ENCODE measurements at places on chromosomes 2 and 18.
A peak's percentile ranks its signal among the peaks of the same experiment; 100 is the strongest.

DNA sequence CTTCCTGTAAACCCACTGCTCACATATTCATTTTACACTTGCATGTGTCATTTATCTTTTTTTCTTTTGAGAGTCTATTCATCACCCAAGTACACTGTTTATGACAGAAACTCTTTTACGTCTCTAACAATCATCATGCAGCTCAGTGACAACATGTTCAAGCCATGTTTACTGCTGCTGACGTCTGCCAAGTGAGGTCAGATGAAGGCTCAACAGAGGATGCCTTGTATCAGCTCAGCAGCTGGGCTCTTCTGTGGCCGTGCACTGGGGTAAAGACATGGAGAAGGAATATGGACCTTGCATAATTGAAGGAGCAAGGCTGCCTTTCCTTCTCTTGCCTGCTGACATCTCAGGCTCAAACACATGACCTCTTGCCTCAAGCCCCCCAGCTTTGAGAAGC, 99.6 kb downstream of the ADD2 start:
- DNase-seq = no peak

GRCh38 chr2:26414311-26414710, 12.6 kb downstream of the DRC1 start:
- no peak for DNase-seq

GRCh38 chr2:64189167-64189566, 44.9 kb upstream of the PELI1 start:
- no peak for DNase-seq

DNA sequence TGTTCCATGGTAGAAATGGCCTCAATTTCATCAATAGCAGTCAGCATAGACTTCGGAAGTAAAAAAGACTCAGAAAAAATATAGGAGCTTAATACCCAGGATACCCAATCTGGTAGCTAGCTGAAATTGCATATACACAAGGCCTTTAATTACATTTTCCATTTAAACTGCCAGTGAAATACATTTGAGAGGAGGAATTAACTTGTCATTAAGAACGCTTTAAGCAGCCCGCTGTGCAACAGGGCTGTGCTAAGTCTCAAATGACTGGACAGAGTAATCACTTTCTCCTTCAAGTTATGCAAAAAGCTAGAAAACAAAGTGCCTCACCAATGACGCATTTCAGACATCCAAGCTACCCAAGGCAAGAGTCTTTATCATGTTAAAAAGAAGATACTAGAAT, 558.8 kb downstream of the MBD2 start:
- peak; percentile 19 for DNase-seq

- DNase-seq = no peak
Measured at GRCh38 chr2:170685591-170685990, 29.5 kb upstream of the SP5 start.

GRCh38 chr2:10188729-10189305, 66.3 kb downstream of the RRM2 start:
- DNase-seq = no peak

- DNase-seq = peak; percentile 18
Measured at GRCh38 chr2:214889301-214889700, 79.8 kb upstream of the BARD1 start.

DNA sequence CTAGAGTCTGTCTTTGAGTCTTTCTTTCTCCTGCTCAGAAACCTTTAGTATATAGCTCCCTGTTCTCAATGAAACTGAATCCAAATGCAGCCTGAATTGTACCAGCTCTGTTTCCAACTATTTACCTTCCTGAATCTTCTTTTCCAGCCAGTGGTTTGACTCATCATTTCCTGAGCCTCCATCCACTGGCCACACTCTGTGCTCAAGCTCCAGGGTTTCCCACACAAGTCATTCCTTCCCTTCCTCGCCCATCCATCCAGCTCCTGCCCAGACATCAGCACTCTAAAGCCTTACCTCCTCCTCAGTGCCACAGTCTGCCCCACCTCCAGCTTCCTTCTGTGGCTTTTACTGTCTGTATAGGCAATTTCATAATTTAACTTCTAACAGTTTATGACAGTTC, 233.6 kb upstream of the RASGRP3 start:
- DNase-seq = peak; percentile 43

GRCh38 chr2:40957508-40957907, 505.6 kb upstream of the SLC8A1 start:
- no peak for DNase-seq

- no peak for DNase-seq
Measured at GRCh38 chr2:25480561-25480960, 138.8 kb upstream of the DNMT3A start.

DNA sequence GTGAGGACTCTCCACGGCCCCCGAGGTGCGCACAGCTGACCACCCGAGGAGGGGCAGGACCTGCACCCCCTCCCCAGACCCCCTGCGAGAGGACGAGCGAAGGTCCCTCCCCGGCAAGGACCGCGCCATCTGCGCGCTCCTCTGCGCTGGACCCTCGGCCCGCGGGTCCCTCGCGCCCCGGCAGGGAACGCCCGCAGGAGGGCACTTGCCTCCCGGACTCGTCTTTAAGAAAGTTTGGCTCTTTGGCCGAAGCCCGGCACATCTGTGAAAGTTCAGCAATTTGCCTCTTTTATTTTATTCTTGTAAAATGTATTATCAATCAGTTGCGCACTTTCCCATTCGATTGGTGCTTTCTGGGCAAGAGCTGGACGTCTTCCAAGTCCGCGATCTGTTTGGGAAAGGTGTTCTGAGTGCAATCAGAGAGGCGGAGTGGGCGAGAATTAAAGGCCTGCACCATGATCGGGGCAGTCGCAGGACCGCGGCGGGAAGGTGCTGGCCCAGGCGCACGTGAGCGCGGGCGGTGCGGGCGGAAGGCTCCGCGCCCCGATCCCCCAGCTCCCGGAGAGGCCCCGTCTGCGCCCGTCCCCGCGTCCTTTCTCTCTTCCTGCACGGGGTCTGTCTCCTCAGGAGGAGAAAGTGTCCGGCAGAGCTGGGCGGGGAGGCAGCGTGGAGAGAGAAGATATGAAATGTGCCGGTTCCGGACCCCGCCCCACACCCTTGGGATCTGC, 1.6 kb upstream of the ALKAL2 start:
- DNase-seq = peak; percentile 31

- DNase-seq = no peak
Measured at GRCh38 chr2:157971702-157972101, 95.6 kb upstream of the ACVR1 start.

- no peak for DNase-seq
Measured at GRCh38 chr2:175864137-175864850, 137.8 kb downstream of the LNPK start.

DNA sequence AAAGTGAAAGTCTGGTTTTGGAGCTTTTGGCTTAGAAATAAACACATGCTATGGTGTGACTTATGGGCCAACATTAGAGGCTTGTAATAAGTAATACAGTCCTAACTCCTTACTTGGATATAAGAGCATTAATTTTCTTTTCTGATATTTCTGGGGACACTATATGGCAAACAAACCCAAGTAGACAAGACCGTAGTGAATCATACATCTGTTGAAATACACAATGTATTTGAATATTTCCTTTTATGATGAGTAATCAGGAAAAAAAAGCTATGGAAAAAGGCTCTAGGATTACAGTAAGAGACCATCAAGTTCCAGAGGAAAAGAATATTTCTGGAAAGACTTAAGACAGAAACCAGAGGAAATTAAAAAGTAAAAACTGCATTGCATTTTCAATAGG, 146.0 kb upstream of the CYP26B1 start:
- peak; percentile 64 for DNase-seq

GRCh38 chr2:85854166-85854509, 34.7 kb downstream of the ST3GAL5 start:
- DNase-seq = no peak

DNA sequence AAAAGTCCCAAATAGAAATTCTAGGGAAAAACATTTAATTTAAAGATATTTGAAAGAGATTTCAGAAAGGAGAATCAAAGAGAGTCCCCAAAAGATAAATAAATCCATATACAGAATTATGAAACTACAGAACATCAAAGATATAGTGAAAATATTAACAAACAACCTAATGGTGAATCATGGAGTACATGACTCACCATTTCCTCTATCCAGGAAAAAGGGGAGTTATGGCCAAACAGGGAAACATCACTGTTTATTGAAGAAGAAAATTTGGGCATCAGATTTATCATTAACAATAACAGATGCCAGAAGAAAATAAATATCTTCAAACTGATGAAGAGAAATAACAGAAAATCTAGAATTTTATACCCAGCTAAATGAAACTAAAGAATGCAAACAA, 448.3 kb downstream of the CDH2 start:
- DNase-seq = no peak

GRCh38 chr2:8595428-8595805, 86.4 kb upstream of the ID2 start:
- DNase-seq = no peak

- peak; percentile 20 for DNase-seq
Measured at GRCh38 chr2:98569197-98569793, 39.0 kb downstream of the COA5 start.

DNA sequence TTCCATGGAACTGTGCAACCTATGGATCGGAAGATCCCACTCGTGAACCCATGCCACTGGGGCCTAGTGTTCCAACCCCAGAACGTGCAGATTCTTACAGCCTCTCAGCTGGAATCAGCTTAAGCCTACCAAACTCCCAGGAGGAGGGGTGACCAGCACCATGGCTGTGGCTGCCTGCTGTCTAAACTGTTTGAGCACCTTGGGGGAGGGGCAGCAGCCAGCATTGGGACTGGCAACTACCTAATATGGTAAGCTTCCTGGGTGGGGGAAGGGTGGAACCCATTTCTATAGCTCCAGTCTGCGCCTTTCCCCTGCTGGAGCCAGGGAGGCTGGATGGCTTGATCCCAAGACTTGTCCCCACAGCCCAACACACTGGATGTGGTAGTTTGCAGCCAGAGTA, 10.7 kb upstream of the POLE4 start:
- DNase-seq = no peak

- no peak for DNase-seq
Measured at GRCh38 chr2:79861059-79861374, 348.2 kb downstream of the CTNNA2 start.

GRCh38 chr18:37299471-37300304, 265.9 kb downstream of the CELF4 start:
- DNase-seq = peak; percentile 97

DNA sequence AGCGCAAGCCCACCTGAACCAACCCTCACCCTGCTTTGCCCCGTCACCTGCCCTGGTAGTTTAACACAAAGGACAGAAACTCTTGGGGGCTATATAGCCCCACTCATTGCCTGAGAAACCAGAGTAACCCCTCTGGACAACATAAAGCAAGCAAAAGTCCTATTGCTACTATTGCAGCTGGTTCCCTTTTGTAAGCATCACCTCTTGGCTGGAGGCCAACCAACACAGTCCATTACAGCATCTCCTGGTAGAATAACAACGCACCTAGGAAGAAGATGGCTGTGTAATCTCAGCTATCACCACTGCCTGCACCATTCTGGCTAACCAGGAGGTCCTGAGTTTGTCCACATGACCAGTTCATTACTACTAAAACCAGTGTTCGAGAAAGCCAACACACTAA, 36.4 kb downstream of the FLACC1 start:
- DNase-seq = no peak

- DNase-seq = peak; percentile 66
Measured at GRCh38 chr2:160229591-160229990, 29.5 kb upstream of the ITGB6 start.

GRCh38 chr2:36294316-36294721, 61.3 kb upstream of the CRIM1 start:
- no peak for DNase-seq

- no peak for DNase-seq
Measured at GRCh38 chr2:233023007-233023760, 9.3 kb upstream of the NEU2 start.

GRCh38 chr2:191013682-191013931, 364 bp downstream of the STAT1 start:
- DNase-seq = no peak

GRCh38 chr2:69131983-69132675, 119.2 kb downstream of the ANTXR1 start:
- no peak for DNase-seq

DNA sequence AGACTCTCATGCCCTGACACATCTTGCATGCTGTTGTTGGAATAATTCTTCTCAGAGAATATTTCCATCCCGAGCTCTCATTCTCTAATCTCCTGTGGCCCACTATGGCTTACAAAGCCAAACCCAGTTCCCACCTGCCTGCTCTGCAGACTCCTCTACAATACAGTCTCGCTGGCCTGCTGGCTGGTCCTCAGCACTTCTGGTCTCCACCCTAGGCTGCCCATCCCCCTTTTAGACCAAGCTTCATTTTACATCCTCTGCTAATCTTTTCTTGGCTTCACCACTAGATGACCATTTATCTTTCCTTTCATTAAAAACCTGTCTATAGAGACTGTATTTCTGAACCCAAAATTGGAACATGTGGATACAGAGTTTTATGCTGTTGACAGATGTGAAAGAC, 42.5 kb upstream of the YPEL5 start:
- no peak for DNase-seq

GRCh38 chr2:229226382-229226781, 44.7 kb downstream of the PID1 start:
- no peak for DNase-seq

DNA sequence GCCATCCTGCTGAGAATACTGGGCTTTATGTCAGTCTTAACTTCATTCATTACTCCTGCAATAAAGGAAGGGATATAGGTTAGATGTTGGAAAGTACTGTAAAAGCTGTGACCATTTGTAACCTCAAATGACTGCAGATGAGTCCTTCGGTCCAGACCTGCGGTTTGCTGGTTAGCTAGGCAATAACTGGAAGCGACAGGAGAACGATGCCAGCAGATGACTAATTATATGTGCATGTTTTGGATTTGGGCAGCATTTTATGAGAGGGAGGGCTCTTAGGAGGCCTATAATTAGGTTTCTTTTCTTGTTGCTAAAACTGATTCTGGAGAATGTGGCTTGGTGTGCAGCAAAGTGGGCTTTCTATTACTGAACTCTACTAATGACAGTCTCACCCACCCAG, 205.6 kb downstream of the TMEM182 start:
- DNase-seq = no peak

- DNase-seq = no peak
Measured at GRCh38 chr2:181311837-181312236, 145.3 kb upstream of the ITGA4 start.

- DNase-seq = no peak
Measured at GRCh38 chr2:238486123-238486848, 59.6 kb downstream of the ASB1 start.

- peak; percentile 62 for DNase-seq
Measured at GRCh38 chr18:74796841-74797576, 199.3 kb downstream of the ZNF407 start.

DNA sequence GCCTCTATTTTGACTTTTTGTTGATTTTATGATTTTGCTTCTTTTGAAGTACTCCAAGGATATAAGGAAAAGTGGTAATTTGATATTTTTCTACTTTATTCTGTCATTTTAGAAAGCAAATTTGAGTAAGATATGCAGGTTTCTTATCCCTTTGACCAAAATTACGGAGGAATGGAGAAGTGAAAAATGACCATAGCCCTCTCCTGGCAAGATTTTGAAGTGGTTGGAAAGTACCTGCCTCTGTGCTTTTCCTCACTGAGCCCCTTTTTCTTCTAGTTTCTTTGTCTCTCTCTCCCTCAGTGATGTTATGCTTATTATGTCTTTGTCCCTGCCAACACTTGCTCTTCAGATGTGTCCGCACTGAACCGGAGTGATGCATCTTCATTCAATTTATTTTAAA, 898.1 kb downstream of the EPHA4 start:
- no peak for DNase-seq

GRCh38 chr18:76689646-76690264, 132.6 kb upstream of the ZNF236 start:
- DNase-seq = no peak

Measured in adipocyte (in vitro differentiated cells).